ENCODE measurements at places on chromosomes 11 and 22. TPM values are rescaled to one million over a fixed set of nuclear protein-coding genes. Genes with fewer than 3 reads are reported as not detected.
A peak's percentile ranks its signal among the peaks of the same experiment; 100 is the strongest.

GRCh38 chr11:8354622-8355415 lies 91.1 kb upstream of the LMO1 start:
- no peak for DNase-seq

Gene TAGLN
- total RNA-seq = 3,996 TPM

DNA sequence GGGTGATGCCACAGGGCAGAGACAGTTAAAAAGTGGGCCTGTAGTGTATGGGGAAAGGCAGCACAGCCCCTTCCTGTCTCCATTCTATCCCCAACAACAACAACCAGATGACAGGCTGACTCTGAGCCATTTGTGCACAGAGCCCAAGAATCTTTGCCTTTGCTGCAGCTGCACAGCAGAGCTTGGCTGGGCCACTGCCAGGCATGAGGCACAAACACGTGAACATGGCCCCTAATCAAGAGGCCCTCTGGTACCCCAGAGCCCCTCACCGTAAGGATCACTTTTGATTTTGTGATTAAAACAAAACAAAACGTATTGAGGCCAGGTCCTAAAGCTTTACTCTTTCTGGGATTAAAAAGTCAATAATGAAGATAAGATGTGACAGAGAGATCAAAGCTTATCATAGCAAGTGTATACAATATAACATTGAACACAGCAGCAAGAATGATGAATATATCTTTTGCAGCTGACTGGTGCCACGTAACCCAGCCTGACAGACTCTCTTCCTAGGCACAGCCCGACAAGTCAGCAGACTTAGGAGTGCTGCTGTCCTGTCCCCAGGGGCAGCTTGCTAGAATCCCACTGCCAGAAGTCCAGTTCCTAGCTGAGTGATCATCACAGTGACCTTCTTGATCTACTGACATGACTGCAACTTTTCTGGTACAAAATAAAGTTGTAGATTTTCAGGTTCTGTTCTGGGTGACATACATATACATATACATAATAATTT lies 117.8 kb downstream of the SERGEF start:
- no peak for DNase-seq

DNA sequence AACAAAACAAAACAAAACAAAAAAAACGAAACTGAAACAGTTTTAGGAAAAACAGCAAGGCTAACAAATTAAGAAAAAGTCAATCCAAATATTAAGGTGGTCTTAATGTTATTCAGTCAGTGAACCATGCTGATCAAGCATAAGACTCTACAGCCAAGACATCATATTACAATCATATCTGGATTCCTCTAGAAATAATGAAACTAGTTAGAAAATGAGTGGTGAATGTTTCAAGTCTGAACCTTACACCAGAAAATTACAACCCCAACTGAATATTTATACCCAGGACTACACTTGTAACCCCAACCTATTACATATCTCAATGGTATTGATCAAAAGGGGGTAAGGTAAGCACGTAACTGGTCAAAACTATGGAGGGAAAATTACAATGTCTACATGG lies 48.8 kb downstream of the ACAT1 start:
- DNase-seq = no peak

- no peak for DNase-seq
These were observed 46.8 kb downstream of the BTG4 start for GRCh38 chr11:111465400-111465799.

DNA sequence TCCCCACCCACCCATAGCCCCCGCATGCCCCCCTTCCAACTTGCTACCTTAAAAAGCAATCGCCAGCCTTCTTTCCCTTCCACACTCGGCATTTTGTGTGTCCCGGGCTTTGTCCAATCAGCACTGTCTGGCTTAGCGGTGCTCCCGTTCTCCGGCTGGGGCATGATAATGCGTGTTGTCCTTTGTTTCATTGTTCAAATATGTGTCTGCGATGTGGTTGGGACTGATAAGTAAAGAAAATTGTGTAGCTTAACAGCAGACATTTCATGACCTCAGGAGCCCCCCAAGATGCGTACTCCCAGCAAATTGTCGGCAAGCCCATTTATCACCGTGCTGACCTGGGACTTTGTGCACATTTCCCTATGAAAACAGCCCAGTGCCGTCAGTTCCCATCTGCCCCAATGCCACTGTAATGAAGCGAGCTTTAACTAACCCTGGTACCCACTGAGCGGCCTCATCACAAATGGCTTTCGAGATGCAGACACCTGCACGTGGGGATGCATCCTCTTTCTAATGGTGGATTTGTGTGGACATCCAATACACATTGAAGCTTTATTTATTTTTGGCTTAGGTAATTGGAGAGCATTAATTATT lies 167.0 kb upstream of the E2F8 start:
- no peak for DNase-seq

GRCh38 chr11:69939551-69940245 lies 120.5 kb upstream of the FGF3 start:
- peak; percentile 74 for DNase-seq

DNA sequence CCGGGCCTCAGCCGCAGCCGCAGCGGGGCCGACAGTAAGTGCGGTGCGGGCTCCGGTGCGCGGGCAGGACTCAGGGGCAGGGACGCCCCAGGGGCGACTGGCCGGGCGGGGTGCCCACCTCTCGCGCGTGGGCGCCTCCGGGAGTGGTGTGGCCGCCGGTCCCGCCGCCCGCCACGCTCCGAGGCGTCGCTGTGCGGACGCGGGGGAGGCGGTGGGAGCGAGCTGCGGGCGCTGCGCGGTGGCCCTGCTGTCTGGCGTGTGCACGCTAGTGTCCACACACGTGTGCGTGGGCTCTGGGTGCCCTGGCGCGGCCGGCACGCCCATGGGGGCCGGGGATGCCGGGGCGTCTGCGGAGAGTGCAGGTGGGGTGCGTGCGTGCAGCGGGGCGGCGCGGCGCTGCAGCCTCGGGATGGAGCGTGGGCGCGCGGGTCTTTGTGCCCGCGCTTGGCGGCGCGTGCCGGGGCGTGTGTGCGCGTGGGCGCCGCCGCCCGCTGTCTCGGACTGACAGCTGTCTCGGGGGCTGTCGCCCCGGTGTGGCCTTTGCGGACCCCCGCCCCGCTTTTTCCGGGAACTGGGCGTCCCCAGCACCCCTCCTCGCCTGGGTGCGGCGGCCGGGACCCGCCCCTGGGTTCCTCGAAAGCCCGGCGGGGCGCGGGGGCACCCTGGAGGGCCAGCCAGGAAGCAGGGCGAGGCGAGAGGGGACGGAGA lies 804 bp downstream of the KCNK4 start:
- no peak for DNase-seq

Gene KCNQ1OT1
- total RNA-seq = 2.6 TPM

Gene PCNX3
- 6.8 TPM for total RNA-seq

DNA sequence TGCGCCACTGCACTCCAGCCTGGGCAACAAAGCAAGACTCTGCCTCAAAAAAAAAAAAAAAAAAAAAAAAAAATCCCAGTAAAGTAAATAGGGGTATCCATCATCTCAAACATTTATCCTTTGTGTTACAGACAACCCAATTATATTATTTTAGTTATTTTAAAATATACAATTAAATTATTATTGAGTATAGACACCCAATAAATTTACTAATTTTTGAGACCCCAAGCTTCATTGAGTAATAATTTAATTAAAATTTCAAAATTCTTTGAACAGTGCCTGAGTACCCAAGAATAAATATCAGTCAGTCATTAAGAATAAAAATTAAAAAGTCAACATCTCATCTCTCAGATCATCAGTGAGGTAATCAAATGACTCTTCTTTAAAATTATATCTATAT lies at the start of gene OR52N4:
Gene OR52N4 (plus strand): TSS at position 301 of the 400 bp plus-strand sequence. CDS start 498 bp downstream, outside the sequence.
- no peak for DNase-seq

DNA sequence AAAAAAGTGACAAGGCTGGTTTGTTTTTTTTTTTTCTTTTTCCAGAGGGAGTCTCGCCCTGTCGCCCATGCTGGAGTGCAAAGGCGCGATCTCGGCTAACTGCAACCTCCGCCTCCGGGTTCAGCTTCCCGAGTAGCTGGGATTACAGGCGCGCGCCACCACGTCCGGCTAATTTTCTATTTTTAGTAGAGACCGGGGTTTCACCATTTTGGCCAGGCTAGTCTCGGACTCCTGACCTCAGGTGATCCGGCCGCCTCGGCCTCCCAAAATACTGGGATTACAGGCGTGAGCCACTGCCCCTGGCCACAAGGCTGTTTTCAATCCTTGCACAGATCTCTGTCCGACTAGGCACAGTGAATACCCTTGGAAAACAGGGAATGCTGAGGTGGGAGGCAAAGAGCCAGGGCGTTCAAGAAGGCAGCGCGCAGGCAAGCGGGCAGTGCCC lies 566 bp downstream of the ATP6V1E1 start:
- no peak for DNase-seq

DNA sequence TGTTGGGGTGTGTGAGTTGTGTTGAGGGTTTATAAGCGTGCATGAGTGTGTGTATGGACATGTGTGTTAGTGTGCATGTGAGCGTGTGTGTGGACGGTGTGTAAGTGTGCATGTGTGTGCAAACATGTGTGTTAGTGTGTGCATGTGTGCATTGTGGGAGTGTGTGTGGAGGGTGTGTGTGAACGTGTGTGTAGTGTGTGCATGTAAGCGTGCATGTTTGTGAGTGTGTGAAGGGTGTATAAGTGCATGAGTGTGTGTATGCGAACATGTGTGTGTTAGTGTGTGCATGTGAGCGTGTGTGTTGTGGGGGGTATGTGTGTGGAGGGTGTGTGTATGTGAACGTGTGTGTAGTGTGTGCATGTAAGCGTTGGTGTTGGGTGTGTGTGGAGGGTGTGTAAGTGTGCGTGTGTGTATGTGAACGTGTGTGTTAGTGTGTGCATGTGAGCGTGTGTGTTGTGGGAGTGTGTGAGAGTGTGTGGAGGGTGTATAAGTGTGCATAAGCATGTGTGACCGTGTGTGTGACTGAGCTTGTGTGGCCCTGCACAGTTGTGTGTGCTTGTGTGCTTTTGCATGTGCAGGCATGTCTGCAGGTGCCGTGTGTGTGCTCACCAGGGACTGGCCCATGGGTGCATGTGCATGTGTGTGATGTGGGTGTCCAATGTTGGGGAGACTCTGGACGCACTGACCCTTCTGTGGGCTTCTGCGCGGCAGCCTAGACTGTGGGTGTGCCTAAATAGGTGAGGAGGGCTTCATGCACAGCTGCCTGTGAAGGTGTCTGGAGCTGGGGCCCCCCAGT lies 866.2 kb downstream of the TBC1D22A start:
- DNase-seq = no peak

DNA sequence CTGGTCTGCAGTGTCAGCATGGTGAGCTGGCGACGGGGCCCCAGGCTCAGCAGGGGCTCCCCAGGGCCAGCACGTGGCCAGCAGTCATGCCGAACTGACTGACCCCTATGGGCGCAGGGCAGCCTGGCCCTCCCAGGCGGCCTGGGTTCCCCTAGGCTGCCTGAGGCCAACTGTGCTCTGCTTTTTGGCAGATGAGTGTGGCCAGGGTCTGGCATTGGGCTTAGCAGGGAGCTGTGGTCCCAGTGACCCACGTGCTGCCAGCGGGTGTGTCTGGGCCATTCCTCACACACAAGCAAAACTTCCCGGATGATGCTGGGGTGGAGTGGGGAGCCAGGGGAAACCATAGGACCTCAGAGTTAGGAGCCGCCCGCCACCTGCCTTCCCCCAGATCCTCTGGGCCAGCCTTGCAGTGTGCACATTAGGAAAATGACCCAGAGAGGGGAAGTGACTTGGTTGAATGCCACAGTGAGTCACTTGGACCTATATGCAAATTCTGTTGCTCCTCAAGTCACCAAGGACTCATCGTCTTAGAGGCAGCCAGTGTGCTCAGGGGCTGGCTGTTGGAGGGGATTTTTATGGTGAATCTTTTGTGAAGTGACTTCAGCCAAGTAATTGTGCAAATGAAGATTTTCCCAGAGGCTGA lies 6.5 kb downstream of the ADORA2A start:
- no peak for DNase-seq

GRCh38 chr22:28329186-28330073 lies 350.2 kb downstream of the TTC28 start:
- DNase-seq = no peak

DNA sequence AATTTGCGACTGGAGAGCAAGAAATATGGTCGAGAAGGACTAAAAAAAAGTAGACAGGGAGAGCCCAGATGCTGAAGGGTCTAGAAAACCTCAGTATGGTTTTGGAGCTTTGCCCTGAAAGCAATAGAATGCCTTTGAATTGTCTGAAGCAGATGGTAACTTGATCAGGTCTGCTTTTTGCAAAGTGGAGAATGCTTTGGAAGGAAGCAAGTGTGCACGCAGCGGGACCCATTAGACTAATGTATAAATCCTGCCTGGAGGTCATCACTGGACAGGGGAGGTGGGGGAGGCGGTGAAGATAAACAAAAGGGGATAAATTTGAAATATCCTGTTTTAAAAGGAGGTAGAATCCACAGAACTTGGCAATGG lies 757 bp upstream of the HINFP start:
- DNase-seq = peak; percentile 50

- no peak for DNase-seq
These were observed 1086.8 kb downstream of the BRD1 start for GRCh38 chr22:48740731-48741405.

DNA sequence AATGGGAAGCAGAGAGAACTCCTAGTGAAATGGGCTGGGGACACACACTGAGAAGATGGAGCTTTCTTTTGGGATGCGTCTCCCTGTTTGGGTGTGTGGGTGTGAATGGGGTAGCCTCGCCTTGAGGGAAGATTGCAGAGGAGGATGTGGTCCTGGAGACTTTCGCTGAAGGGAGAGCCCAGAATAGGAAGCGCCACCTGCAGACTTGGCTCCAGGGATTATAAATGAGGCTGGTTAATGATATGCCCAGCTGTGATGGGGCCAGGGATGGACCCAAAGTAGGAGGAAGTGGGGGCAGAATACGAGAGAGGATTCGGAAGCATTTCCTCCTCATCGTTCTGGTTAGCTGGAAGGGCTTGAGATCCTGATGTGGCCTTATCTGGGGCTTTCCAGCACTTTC lies 13.7 kb downstream of the RELT start:
- no peak for DNase-seq

Gene MMP8
- 1.5 TPM for total RNA-seq

DNA sequence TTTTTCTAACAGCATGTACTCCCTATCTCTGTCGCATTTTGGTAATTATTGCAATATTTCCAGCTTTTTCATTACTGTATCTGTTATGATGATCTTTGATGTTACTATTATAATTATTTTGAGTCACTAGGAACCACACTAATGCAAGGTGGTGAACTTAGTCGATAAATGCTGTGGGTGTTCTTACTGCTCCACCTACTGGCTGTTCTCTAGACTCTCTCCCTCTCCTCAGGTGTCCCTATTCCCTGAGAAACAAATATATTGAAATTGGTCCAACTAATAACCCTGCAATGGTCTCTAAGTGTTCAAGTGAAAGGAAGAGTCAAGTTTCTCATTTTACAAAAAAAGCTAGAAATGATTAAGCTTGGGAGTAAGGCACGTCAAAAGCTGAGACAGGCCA lies 10.5 kb downstream of the ARL14EP start:
- no peak for DNase-seq

- peak; percentile 30 for DNase-seq
These were observed at the start of gene LARGE1 for GRCh38 chr22:33920197-33920540. LARGE1 (minus strand) TSS chr22:33920476.

- no peak for DNase-seq
These were observed 375 bp downstream of the SLC25A1 start for GRCh38 chr22:19178065-19178656.

Gene SPTY2D1
- total RNA-seq = 30.0 TPM

DNA sequence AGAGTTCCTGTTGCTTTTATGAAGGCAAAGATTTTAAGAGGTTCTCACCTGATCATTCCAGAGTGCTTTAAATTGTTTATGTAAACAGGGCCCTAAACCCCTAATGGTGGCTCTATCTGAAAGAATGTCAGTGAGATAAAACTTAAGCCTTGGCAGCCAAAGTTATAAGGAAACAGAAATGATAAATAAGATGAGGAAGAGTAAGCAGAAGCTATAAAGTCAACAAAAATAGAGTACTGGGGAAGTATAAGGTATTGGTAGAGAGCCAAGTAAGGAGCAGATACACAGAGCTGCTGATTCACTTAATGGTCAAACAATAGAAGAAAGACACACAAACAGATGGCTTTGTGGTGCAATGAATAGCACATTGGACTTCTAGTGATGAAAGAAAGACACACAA lies 37.9 kb downstream of the TMPRSS5 start:
- no peak for DNase-seq
